Stimulated activated CD4-positive, alpha-beta T cell treated with anti-CD3 and anti-CD28 coated beads, Interleukin-2, amount 100 ng/mL, for 24 hours (primary cell): ENCODE measurements at places on chromosomes 7 and 10.

DNA sequence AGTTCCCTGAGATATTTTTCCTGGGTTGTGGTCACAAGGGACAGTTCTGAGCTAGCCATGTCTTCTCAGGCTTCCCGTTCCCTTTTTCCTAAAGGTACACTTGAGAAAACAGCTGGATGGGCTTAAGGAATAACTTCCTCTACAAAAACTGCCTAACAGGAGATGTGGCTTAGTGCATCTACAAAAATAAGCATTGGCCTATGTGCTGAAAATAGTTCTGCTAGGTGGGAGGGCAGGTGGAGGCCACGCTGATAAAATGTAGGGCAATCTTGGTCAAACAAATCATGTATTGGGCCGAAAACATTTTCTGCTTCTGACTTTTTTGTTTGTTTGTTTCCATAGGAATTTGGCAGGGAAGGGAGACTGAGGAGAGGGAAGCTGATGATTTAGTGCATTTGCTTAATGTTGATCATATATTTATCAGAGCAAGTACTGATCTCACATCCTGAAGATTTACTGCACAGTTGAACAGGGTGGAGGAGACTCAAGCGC, 409.4 kb upstream of the FZD8 start:
- DNase-seq = no peak

DNA sequence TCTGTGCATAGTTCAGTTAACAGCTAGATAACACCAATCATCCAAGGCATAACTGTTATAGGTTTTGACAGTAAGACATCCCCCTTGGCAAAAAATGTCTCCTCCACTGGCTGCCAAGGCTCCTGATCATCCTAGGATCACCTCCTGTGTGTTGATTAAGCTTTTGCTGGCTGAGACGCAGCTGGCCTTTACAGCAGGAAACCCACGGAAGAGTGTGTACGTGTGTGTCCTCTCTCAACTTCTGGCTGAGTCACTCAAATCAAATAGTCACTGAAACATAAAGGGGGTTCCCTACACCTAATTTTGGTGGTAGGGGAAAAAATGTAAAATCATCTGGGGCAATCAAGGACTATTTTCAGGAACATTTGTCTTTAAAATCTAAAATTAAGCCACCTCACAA, 208.8 kb downstream of the CTNNA3 start:
- no peak for DNase-seq

DNA sequence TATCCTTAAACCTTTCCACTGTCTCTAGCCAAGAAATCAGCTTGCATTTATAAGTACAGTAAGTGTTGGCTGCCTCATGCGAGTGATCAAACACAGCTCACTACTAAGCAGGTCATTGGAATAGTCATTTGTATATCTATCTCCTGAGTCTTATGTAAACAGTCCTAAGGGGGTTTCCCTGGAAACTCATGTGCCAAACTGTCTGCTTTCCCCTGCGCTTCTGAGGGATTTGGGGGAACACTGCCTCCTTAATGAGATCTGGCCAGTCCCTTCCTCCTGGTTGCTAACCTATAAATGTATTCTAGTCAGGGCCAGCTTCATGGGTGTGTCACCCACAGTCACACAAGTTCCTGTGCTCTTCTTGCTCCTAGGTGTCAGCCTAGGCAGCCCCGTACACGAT, 133.1 kb downstream of the CD36 start:
- no peak for DNase-seq

GRCh38 chr7:19413443-19413965, 268.3 kb upstream of the FERD3L start:
- DNase-seq = no peak

DNA sequence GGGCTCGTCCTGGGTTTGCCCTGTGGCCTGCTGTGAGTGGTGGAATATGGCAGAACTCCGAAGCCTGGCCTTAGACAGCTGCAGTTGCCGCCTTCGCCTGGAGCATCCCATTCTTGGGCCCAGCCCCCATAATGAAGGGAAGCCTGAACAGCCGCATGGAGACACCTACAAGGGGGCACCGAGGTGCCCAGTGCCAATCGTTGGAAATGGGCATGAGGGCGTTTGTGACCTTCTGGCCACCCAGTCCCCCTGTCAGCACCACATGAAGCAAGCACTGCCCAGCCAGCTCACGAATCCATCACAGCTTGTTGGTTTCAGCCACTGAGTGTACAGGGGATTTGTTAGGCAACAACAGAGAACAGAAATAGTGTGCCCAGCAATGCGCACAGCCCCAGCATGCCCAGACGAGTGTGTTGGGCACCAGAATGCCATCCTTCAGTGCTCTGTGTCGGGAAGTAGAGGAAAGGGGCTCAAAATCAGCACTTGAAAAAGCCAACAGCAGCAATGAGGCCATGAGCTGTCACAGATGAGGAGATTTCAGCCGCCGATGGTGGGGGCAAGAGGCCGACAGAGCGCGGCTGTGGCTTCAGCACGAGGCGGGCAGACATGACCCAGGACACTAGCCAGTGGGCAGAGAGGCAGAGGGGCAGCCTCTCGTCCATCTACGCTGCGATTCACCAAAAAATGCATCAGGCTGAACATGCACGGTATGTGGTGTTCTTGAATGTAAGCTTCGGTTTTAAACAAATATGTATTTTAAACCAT, 91.2 kb downstream of the TNS3 start:
- DNase-seq = no peak

GRCh38 chr10:34181553-34182300, 633.4 kb downstream of the PARD3 start:
- no peak for DNase-seq

GRCh38 chr7:26858241-26858715, 6.1 kb downstream of the SKAP2 start:
- DNase-seq = no peak

DNA sequence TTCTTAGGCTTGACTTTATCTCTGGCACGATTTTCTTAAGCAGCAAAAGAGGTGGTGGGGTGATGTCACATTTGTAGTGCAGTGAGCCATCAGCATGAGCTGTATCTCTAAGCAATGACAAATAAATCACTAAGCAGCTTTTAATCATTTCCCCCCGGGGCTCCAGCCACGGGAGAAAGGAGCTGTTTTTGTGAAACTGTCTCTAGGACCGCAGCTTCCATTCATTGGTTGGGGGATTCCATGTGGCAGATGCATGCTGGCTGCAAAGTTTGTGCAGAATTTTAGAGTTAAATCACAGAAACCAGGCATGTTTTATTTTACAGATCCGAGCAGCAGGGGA, 464 bp downstream of the KIAA1217 start:
- peak; percentile 53 for DNase-seq

- no peak for DNase-seq
These were observed 245.3 kb downstream of the EBF3 start for GRCh38 chr10:129718548-129719414.

DNA sequence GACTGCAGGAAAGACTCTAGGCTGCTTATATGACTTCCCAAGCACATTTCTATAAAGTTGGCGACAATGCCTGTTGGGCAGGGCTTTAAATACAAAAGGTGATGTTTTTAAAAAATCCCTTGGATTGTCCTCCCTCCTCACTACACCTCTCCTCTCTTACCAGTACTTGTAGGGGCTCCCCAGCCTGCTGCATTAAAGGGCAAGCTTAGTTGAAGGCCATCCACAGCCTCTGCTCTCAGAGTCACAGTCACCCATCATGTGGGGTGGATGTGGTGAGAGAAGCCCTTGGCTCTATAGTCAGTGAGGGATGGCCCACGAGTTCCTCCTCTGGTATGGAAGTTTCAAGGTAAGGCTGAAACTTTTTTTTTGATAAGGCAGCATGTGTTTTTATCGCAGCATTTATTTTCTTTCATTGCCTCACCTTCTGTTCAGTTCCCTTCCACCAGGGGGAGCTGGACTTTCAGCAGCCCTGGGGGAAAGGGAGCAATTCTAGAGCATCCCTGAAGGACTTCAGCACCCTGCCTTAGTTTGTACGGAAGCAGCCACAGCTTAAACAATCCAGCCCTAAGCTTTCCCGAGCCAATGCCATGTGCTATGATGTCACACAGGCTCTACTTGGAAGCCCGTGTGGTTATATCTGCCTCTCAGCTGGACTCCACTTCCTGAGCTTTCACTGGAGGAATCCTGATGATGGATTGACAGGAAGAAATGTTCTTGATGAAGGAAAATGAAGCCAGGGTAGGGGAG, 131.9 kb downstream of the CALCR start:
- peak; percentile 39 for DNase-seq

- DNase-seq = no peak
These were observed 3.2 kb upstream of the CLDN4 start for GRCh38 chr7:73827567-73828106.

DNA sequence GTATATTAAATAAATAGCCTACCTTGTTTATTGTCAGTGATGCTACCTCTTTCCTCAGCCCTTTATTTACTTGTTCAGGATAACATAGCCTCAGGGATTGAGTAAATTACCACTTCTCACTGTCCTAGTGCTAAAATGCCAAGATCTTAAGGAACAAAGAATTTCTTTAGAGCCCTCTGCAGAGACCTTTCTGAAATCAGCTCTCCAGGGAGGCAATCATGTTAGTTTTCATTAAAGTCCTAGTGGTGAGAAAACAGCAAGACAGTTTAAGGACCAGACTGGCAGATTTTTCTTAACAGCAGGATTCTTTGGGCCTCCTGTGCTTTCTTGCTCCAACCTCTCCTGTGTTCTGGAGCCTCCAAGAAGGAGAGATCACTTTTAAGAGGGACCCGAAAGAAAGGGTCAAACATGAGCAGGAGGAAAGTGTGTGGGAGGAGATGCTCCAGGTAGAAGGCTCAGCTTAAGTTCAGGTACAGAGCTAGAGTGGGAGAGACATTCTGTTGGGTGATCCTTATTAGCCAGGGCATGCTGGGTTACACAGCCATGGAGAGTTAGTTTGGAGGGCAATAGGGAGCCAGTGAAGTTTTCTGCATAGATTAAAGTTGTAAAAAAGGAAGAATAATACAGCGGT, 1.2 kb upstream of the PLCE1 start:
- DNase-seq = no peak

- DNase-seq = no peak
These were observed 170.6 kb downstream of the EBF3 start for GRCh38 chr10:129793479-129793878.

DNA sequence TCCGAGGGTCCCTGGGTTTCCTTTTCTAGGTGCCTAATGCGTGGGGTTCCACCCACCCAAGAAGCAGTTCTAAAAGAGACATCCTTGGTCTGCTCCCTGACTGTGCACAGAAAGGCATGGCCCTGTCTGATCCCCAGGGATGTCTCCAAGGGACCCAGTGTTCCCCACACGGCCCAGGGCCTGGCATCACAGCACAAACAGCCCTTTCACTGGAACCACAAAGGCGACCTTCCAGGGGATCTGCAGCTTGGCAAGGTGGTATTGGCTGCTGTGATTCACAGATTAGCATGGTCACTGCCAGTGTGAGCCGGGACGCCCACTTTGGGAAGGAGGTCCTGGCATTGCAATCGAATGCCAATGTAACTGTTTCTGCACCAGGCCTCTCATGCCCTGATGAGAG, 6.4 kb downstream of the KCNMA1 start:
- DNase-seq = no peak

DNA sequence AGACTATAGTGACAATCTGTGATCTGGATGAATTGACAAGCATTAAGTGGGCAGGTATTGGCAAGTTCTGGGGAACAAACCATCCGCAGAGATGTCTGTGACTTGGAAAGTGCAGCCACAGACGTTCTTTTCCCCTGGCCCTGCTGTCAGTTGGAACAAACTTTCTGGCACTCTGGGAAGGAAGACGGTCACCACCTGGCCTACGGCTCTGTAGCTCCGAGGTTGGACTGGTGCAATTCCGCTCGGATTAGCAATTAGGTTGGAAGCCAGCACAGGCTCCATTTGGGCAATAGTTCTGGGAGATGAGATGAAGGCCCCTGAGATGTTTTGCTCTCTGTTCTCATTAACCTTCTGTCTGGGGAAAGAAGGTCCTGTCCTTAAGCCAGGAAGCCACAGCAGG, 437.5 kb downstream of the CALN1 start:
- no peak for DNase-seq

DNA sequence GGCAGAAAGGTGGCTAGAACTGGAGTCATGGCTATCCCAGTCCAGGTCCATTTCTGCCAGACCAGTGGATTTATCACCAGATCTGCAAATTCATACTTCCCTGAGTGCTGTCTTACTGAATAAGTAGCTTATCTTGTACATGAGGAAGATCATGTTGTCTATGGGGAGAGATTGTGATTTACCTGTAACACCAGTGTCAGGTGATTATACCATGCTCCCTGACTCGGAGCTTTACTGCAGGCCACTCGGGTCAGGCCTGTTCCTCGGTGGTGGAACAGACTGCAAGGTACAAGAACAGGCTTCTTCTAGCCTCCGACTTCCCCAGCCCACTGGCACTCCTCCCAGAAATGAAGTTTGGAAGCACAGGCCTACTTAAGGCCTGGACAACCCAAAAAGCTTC, 42.6 kb upstream of the DLG5 start:
- no peak for DNase-seq

GRCh38 chr7:137000621-137001020, 132.2 kb downstream of the CHRM2 start:
- no peak for DNase-seq

DNA sequence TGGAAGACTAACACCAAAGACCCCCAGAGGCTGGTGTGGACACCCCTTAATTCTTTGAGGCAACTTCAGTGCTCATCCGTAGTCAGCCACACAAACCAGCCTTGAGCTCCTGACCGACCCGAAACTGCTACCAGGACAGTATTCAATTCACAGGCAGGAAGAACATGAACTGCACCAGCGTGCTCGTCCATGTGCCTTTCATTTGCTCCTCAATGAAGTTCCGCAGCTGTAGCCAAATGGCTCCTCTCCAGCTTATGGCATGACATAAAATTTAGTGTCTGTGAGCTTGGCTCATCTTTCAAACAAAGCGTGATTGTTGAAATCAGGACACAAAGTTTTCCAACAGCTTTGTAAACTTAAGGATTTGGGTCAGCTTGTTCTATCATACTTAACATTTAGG, 144.1 kb upstream of the FAM171A1 start:
- no peak for DNase-seq

DNA sequence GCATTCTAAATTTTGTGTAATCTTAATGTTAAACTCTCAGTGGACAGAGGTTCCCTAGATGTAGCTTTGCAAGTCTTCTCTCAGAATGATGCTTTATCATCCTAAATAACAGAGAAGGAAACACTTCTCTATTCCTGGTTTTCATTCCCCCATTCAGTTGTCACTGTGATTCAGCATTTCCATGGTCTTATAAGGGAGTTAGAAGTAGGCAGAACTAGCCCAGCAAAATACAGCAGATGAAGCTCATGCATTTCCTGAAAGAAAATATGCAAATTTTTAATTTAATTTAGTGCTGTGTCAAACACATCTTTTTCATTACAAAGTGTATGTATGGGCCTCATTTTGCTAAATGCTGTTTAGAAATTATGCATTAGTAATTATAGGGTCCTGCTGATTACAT, 70.1 kb downstream of the ITPRID1 start:
- DNase-seq = no peak

- DNase-seq = no peak
These were observed 62.6 kb upstream of the EFCAB10 start for GRCh38 chr7:105643851-105644250.

DNA sequence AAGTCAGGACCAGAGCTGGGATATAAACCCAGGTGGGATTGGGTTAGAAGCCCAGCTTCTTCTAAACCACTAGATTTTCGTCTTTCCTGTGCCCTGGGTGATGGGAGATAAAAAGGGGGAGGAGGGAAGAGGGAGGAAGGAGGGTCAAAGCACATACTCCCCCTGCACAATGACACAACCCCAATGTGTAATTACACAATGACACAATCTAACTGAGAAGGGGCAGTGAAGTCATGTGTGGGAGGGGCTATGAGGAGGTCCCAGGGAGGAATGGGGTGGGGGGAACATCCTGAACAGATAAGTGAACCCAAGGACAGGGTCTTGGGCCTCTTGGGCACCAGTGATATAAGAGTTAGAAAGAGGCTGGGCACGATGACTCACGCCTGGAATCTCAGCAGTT, 44.5 kb downstream of the TECTB start:
- no peak for DNase-seq

GRCh38 chr7:25069900-25070443, 55.1 kb downstream of the CYCS start:
- DNase-seq = peak; percentile 47
